ENCODE measurements at places on chromosomes 12 and 14.

- DNase-seq, result no peak
Observed at GRCh38 chr14:34965912-34966311, 16.9 kb upstream of the SRP54 start.

- DNase-seq, result no peak
Observed at GRCh38 chr12:12107678-12108077, 36.9 kb downstream of the BCL2L14 start.

DNA sequence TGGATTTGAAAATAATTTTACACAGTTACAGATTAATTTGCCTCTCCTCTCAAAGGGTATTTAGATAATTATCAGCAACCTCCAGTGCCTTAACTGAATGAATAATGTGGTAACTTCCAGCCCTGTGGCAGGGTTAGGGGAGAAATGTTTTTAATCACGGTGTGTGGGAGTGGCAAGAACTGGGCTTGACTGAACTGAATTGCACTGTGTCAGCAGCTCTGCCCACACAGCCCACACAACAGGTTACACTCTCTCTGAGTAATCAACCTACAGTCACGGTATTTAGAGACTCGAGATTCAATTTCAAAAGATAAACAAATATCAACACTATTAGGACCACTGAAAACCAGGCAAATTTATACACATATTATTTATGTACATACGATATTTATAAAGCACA is 198.5 kb downstream of the KCNC2 start:
- no peak for DNase-seq

DNA sequence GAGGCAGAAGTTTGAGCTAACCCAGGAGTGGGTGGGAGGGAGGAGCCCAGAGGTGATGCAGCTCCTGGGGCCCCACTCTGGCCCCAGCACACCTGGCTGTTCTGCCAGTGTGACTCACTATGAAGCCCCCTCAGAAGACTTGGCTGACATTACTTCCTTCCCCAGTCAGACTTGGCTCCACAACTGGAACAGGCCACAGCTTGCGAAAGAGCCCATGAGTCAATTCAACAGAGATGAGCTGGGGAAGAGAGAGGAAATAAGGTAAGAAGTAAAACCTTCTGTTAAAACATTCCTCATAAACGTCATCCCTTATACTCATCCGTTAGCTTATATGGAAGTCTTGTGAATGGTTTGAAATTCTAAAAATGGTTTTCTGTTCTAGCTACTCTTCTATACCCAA is 245.9 kb downstream of the ADAMTS20 start:
- no peak for DNase-seq

- DNase-seq, result no peak
Observed at GRCh38 chr12:58803908-58804307, 116.4 kb downstream of the LRIG3 start.
